ENCODE measurements at places on chromosomes 2 and 18.

DNA sequence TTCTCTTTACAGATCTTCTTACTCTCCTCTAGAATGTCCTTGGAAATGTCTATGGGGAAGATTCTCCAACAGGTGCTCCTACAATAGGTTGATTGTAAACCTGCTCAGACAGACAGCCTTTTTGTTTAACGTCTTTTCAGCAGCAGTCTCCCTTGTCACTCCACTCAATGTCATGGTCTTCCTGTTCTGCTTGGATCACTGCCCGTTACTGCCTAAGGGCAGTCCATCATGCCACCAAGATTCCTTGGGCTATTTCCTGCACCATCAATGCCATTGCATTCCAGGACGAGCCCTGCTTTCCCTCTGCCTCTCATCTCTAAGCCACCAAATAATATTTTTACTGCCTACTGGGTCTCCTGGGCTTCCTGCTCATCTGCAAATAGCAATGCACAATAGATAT lies 97.4 kb upstream of the GALNT5 start:
- DNase-seq: no peak

- DNase-seq: no peak
These were observed 83.4 kb upstream of the RGPD4 start for GRCh38 chr2:107743274-107743673.

DNA sequence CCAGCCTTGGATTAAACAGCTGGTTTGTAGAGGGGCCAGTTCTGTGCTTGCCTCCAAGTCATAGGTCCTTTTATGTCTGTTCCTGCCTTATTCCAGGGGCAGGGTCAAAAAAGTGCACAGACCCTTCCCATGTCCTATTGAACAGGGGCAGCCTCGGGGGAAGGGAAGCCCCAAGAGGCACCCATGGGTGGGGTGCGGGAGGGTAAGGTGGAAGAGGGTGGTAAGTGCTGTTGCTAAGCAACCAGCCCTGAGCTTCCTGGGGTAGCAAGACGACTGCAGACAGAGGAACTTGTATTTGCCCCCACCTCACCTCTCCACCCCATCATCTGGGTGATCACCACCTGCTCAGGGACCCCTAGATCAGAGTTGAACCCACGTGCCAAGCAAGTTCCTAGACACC lies 7.7 kb downstream of the DNMT3A start:
- no peak for DNase-seq

GRCh38 chr2:162072181-162072702 lies 1.8 kb downstream of the DPP4 start:
- DNase-seq: no peak

- DNase-seq: no peak
These were observed 72.2 kb upstream of the DYNC1I2 start for GRCh38 chr2:171615069-171615468.

GRCh38 chr18:60996822-60997221 lies 336.4 kb upstream of the CDH20 start:
- DNase-seq: no peak

GRCh38 chr2:63862806-63863205 lies 21.1 kb downstream of the UGP2 start:
- DNase-seq: no peak

GRCh38 chr18:45890606-45891005 lies 65.1 kb downstream of the SIGLEC15 start:
- no peak for DNase-seq

GRCh38 chr18:63440881-63441280 lies 18.6 kb upstream of the VPS4B start:
- DNase-seq: no peak

DNA sequence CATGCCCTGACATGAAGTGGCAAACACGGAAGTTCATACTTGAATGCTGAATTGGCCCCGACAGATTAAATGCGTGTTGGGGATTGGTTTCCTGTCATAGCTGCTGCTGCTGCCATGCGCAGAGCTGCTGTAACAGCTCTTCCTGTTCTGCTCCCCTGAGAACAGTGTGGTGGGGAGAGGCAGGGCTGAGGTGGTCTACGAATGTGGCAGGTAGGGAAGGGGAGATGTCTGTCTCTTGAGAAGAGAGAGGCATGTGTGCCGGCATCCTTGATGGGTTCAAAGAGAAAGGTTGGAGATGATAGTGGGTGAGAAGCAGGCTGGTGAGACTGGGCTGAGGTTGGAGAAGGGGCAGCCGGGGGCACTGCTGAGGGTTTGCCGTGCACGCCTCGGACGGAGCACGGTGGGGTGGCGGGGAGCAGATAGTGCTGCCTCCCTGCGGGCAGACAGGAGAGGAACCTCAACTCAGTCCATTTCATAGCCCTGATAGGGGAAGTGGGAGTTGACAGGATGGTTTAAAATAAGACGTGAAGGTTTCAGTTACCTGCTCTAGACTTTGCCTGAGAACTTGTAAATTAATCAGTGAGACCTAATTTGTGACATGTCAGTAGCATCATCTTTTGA lies 46.1 kb downstream of the TMEM185B start:
- DNase-seq: peak; percentile 89

- no peak for DNase-seq
These were observed 4.5 kb upstream of the IL18RAP start for GRCh38 chr2:102418421-102418961.

DNA sequence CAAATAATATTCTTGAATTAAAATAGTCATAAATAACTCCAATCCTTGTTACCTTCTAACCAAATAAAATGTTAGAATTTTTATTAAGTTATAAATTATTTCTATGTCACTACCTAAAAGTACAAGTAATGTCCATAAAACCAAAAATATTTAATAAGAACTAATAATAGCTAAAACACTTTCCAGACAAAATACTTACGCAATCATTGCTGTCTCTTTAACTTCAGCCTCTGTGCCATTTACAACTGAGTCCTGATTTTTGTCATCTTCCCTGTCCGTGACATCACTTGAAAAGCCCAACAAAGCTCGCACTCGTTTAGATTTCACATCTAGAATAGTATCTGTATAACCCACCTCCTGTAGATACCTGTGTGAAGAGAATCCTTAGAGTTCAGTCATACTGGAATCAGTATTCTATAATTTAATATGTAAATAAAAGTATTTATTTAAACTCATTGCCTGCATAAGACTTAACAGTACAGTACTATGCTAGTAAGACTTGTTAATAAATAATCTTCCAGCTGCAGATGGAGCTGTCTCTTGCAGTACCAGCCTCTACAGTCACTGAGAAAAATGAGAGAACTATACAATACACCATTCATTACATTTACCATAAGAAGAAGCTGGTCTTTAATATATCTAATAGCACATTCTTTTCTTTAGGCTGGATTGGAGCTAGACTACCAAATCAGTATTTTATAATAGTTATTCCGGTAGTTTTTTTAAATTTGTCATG lies 63.8 kb downstream of the STRN start:
- DNase-seq: no peak

GRCh38 chr2:200966770-200967169 lies 3.3 kb upstream of the ORC2 start:
- DNase-seq: no peak

DNA sequence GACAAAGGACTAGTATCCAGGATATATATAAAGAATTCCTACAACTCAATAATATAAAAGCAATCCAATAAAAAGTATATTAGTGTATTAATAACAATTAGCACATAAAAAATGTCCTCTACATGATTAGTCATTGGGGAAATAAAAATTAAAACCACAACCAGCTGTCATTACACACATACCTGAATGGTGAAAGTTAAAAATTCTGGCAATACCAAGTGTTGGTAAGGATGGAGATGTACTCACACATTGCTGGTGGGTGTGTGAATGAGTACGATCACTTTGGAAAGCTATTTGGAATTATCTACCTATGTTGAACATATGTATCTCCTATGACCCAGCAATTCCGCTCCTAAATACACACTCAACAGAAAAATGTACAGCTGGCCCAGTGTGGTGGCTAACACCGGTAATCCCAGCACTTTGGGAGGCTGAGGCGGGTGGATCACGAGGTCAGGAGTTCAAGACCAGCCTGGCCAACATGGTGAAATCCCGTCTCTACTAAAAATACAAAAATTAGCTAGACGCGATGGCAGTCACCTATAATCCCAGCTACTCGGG lies 14.3 kb upstream of the NOL10 start:
- DNase-seq: no peak

- no peak for DNase-seq
These were observed 9.3 kb downstream of the IL1R2 start for GRCh38 chr2:102000813-102001766.

DNA sequence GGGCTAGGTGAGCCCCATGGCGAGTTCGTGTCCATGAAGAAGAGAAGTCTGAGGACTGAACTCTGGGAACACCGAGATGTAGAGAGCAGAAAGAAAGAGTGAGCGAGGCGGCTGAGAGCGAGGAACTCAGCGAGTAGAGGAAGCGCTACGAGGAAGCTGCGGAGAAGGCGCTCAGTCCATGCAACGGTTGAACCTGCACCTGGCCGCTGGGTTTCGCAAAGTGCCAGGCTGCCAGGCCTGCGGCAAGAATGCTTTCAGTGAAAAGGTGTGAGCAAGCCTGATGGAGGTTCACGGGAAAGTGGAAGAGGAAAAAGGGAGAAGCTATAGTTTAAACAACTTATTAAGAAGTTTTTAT lies 251.0 kb upstream of the TMEM200C start:
- no peak for DNase-seq

DNA sequence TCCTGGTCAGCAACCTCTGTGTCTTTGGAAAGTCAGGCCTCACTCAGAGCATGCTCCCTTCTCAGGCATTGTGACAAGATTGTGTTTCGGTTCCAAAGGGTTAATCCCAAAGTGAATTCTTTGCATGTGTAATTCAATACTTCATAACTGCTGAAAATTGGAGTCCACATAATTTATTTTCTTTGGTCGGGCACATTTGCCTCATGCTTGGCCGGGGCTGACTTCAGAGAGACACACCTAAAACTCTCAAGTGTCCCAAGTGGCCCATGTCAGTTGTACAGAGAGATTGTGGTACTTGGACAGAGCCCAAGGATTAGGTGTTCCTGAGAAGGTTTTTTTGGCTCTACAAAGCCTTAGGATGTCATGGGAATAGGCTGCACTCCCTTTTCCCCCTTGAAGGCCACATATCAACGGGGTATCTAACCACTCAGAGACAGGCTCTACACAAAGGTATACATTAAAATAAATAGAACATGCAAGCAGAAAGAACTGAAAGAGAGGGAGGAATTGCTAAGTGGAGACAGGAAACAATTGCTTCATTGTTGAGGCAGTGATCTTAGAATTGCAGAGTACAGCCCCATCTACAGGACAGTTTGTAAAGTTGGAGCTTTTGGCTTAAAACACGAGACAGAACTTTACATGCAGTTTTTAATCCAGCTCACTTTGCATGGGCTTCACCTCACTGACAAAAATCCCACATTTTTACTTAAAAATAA lies 1232.3 kb upstream of the ZEB2 start:
- peak; percentile 50 for DNase-seq

- no peak for DNase-seq
These were observed 42.6 kb downstream of the INPP4A start for GRCh38 chr2:98487101-98487805.

DNA sequence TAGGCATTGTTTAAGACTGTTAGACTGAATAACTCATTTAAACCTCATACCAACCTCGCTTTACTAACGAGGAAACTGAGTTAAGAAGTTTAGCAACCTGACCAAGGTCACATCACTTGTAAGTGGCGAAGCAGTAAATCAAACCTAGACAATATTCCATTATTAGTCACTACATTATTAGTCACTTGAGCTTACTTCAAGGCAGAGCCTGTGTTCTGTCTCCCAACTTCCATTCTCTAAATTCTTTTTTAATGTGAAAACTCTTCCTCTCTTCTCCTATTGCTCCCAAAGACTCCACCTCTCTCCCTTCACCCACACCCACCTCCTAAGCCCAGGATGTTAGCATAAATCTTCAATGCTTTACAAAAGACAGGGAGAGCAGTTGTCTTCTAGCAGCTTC lies 156.5 kb downstream of the ARL6IP6 start:
- no peak for DNase-seq

- no peak for DNase-seq
These were observed 326.6 kb upstream of the ID2 start for GRCh38 chr2:8355102-8355859.

DNA sequence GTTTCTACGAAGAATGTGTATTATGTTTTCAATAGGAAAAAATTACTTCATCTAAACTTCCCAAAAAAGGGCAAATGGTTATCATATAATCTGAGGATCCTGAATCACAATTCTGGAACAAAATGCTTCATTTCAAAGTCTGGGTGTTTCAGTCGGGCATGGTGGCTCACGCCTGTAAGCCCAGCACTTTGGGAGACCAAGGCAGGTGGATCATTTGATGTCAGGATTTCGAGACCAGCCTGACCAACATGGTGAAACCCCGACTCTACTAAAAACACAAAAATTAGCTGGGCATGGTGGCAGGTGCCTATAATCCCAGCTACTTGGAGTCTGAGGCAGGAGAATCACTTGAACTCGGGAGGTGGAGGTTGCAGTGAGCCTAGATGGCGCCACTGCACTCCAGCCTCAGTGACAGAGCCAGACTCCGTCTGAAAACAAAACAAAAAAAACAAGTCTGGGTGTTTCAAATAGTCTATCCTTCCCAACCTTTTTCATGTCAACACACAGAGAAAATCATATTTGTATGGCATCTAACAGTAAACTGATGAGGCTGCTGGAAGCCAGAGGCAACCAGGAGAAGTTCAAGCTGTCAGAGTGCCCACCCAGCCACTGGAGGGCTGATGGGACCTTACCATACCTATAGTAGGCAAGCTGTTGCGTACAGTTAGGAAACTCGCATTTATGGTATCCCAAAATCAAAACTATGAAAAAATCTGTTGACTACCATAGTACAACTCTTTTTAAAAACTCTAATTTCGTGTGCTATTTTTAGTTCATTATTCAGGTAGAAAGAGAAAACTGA lies 14.6 kb downstream of the NBAS start:
- DNase-seq: no peak

DNA sequence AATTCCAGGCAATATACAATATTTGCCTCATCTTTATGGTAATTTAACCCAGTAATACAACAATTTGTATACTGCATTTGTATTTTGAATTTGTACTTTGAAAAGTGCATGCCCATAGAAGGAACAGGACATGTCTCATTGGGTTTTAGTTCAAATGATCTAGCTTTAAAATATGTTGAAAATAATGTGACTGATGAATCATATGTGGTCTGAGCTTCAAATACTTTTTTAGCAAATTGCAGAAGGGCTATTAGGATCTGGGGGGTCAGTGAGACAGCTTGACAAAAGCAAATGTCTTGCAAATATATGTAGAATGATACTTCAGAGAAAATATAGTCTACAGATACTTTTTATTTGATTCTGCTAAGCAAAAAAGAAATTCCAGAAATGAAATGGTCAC lies 248.9 kb downstream of the DCC start:
- DNase-seq: no peak

DNA sequence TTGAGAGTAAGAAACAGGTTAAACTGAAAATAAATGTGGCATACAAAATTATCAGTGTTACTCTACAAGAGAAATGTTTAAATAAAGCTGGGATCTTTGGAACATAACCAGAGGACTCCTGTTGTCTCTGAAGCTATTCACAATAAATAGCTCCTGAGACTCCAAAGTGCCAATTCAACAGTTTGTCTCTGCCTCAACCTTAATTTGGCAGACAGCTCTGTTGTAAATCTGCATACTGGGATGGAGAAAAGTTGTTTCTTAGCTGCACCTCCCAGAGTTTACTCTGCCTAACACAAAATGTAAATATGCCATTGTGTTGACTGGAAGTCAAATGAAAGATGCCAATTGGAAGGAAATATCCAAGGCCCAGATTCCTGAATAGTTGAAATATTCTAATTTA lies 238.5 kb upstream of the EPHA4 start:
- DNase-seq: no peak

- no peak for DNase-seq
These were observed 20.2 kb upstream of the ERMN start for GRCh38 chr2:157345647-157346389.

All from naive B cell (primary cell).